T-helper 2 cell (primary cell): ENCODE measurements at places on chromosomes 7 and 10.

GRCh38 chr10:42935466-42935865 lies 141.4 kb upstream of the RET start:
- no peak for DNase-seq

DNA sequence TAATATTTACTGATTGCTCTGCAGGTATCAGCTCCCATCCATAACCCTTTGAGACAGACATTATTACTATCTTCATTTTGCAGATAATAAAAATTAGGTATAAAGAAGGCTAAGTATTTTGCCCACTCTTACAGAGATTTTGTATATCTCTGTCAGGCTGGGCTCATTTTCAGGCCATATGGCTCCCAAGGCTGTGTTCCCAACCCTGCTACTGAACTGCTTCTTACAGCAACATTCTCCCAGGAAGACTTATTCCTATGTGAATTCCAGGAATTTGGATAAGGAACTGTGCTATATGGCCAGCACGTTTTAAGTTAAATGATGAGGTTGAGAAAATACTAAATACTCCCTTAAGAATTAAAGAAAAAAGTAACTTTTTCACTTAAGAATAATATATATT lies 1.9 kb upstream of the TMEM106B start:
- no peak for DNase-seq

DNA sequence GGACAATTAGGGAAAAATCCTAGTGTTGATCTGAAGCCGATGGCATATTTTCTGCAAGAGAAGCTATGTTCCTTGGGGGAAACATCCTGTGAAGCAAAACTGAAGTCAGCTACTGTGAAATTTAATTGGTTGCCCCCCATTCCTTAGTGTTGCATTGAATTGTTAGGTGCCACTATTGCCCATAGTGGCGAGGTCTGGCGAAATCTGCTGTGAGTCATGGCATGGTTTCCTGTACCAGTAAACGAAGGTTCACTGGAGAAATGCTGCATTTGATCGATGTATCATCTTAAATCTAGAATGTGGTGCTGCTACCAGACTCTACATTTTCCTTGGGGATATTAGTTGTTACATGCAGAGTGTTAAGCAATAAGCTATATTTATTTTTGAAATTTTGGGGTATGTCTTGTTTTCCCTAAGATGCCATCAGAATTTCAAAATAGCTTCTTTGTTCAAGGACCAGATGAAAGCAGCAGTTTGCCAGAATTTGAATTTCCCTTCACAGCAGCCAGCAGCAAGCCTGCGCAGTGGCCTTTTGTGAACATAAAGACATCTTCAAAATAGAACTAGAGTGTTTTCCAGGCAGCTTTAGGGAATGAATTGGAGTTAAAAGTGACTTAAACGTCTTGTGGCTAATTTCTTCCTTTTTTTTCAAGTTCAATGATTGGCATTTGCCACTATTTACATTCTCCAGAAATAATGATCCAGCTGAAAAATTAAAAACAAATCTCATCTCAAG lies 348.6 kb upstream of the COBL start:
- DNase-seq, result no peak

DNA sequence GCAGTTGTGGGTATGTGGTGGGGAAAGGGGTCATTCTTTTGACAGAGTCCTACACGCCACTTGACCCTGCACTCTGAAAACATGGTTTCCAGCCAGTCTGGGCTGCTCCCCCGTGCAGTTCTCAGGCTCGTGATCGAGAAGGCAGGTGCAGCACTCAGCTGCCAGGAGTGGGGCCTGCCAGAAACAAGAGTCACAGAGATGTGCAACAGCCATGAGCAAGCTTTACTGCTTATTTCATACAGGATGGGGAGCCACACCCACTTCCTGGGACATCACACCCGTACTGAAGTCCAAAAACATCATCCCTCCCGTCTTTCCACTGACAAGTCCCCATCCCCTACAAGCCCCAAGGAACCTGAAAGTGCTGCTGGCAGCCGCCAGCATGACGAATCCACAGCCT lies 9.3 kb downstream of the ATG9B start:
- DNase-seq, result no peak

DNA sequence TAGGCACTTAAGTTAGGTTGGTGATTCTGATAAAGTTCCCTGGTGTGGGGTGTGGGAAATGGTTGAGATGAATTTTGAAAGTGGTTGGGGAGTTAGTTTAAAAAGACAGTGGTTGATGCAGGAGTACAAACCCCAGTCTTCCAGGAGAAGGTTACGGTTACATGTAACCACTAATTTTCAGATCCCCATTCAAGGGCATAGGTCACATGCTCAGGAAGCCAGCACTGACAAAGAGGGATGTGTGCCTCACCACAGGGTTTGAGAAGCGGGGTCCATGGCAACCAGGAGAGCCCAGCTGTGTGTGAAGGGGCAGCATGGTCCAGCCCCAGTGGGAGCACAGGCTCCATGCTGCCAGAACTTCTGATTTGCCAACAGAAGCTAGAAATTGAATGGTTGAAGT lies 144.2 kb downstream of the MDFIC start:
- no peak for DNase-seq

- no peak for DNase-seq
Observed at GRCh38 chr10:209357-209756, 74.1 kb downstream of the ZMYND11 start.

DNA sequence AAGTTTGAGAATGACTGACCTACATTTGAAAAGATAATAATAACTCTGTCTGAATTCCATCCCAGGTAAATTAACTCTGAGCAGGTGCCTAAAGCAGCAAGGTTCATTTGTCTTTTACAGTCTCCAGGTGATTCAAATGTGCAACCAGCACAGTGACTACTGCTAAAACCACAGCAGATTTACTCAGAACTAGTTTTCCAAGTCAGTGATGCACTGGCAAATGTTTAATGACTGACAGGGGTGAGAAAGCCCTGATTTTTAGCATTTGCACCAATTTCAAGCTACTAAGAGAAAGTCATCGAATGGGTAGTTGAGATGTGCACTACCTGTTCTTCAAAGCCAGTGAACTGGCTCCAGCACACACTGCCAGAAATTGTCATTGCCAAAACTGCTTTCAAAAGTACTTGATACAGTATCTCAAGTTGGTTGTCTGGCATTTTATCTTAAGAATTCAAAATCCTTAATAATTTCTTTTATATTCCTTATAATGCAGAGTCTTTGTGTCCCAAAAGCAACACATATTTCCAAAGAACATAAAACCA lies 60.3 kb downstream of the ATOH7 start:
- DNase-seq, result no peak

- DNase-seq, result no peak
Observed at GRCh38 chr7:149785983-149786382, 12.6 kb upstream of the ZNF467 start.

- no peak for DNase-seq
Observed at GRCh38 chr7:11416641-11417458, 415.1 kb downstream of the THSD7A start.

DNA sequence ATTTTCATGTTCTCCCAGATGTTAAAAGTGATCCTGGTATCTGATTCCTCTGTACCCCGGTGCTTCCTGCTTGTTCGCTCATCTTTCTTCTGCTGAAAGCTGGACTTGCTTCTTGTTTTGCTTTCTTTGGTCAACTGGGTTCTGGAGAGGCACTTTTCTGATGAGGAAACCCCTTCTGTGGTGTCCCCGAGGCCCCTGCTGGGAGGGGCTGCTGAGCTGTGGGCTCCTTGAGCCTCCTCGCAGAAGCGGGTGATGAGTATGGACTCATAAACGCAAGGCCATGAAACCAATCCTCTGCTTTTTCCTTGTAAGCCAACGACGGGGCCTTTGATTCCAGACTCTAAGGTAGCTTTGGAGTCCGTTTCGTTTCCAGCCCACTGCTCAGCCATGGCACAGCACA lies 7.8 kb downstream of the WIPI2 start:
- DNase-seq, result no peak

GRCh38 chr10:89245802-89246201 lies 5.8 kb downstream of the LIPA start:
- no peak for DNase-seq

DNA sequence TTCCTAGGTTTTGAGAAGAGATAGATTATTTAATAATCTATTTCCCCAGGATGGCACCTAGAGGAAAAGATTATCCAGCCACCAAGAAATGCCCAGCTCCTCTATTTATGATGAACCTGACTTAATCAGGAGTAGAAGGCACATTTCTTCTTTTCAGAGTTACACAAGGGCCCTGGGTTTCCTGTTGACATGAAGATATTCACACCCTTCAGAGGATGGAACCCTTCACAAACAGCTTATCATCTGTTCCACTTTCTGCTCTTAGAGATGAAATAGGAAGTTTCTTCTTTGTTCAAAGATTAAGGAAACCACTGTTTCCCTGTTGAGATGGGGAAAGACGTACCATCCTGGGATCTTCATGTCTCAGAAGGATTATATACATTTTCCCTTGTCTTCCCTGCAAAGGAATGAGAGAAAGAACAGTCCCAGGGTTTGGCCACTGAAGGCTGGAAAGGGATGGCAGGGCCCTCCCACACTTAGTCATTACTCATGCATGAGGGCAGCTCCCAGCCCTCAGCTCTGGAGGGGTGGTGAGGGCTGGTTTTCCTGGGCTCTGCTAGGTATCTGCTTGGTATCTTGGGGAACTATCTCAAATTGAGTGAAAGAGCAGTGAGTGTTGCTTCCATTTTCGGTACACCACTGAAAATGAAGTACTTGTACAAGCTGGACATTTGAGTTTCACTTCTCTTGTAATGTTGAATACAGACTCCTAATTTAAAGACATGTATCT lies 64.0 kb downstream of the MTPAP start:
- DNase-seq, result no peak

DNA sequence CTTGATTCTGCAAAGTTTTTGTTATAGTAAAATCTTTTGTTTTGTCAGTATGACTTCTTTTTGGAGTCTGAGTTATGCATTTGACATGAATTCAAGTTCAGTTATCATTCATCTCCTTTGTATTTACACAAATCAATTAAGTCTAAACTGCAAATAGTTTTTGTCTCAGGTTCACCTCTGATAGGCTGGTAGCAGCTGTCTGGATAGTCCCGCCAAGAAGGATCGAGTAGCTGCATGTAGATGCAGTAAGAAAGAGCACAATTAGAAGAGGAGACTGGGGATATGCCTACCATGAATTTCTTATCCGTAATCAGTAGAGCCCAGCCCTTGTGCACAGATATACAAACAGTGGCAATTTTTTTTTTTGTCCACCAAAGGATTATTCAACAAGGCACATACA lies 392.5 kb upstream of the ETV1 start:
- no peak for DNase-seq

- no peak for DNase-seq
Observed at GRCh38 chr10:88082806-88083596, 219.6 kb downstream of the PTEN start.

- no peak for DNase-seq
Observed at GRCh38 chr7:85030893-85031292, 156.0 kb downstream of the SEMA3D start.

DNA sequence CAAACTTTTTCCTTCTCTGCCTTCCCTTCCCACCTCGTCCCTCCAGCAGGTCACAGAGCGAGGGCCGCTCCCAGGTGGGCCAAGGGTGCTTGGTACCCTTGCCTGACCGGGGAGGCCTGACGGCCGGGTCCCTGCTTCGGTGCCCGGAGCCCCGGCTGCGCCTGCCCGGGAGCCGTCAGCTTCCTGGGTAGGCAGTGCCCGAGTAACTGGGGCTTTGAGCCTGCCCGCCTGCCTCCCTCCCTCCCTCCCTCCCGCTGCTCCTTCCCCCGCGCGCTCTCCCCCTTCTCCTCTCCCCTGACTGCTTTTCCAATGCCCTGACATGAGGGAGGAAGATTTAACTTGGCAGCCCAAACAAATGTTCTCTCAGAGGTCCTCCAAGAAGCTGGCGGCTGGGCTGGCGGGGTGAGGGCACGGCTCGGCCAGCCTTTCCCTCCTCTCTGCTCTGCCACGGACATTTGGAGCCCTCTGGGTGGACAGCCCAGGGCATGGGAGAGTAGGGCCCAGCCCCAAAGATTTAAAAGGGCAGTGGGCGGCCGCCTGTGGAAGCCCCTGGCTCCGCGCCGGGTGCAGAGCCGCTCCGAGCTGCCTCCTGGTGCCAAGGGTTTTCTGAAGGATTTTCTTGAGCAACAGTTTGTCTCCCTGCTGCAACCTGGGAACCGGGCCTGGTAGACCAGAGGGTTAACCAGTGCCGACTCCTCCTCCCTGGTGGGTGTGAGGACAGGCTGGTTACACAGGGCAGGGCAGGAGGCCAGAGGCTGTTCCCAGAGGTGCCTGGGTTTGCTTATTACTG lies 2.0 kb downstream of the ZMIZ1 start:
- peak; percentile 20 for DNase-seq

DNA sequence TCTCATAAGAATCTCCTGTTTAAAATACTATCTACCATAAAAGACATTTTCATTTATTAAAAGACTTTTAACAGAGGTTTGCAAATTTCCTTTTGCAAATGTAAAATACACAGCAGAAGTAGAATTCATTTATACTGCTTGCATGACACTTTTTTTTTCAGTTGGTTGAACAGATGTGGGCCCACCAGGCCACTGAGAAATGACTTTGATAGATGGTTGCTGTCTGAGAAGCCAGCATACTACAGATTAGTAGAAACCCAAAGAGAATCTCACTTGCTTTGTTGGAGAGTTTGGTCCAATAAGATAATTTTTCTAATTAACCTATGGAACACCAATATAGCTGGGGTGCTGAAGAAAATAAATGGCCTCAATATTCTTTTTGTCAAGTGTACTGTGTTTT lies 66.3 kb downstream of the PHF14 start:
- DNase-seq, result no peak

DNA sequence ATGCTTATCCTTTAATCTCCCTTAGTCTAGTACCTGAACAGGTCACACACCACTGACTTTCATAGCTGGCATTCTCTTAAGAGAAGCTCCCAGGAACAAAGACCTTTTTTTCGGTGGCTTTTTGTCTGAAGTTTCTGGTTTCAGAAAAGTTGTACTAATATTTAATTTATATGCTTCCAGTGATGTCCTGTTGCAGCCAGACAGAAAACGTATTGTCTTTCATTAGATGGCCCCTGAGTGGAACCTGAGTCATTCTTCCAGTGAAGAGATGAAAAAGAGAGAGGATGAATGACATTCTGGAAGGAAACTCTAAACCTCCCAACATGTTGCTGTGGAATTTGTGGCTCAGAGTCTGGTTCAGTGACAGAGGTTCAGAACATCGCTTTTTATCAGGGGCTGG lies 274.8 kb upstream of the TAC1 start:
- DNase-seq, result no peak

DNA sequence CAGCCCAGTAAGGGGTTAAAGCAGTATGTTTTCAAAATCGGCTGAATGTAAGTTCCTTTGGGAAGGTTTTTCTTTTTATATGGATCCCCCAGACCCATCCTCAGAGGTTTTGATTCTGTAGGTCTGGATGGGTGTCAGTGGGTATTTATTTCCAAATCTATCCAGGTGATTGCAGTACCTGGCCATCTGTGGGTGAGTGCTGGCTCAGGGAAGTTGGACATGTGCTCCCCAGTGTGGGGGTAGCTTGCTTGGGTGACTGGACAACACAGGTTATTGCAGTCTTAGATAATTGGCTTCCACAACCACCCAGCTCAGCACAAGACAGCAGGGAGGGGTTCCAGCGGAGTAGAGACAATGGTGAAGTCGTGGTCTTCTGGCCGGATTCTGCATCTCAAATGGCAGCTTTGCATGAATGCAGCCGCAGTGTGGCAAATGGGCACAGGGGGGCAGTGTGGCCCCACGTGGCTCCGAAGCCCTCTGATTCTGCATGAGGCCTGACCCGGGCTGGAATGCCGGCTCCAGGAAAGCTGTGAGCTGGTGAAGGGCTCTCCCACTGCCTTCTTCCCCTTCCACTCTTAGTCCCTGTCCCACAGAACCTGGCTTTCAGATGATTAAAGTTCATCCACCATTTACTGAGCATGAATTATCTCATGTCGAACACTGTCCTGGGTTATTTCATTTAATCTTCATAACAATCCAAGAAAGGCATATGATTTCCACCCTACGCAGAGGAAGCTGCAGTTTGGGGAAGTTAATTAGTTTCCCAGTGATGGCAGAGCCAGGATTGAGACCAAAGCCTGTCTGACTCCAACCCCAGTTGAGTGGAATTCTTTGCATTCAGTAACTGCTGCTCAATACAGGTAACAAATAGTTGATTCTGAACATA lies 64.5 kb upstream of the SYPL1 start:
- peak; percentile 23 for DNase-seq
